Omental fat pad (tissue), 4 donors: ENCODE measurements at places on chromosomes 7 and 10. TPM values are rescaled to one million over a fixed set of nuclear protein-coding genes. Genes with fewer than 3 reads are reported as not detected.

The ARHGEF5 gene
- total RNA-seq, result 21.3 TPM

The OR6V1 gene
- total RNA-seq, result not detected

GRCh38 chr7:47297120-47297519 lies 284.8 kb downstream of the TNS3 start:
- no peak for DNase-seq

DNA sequence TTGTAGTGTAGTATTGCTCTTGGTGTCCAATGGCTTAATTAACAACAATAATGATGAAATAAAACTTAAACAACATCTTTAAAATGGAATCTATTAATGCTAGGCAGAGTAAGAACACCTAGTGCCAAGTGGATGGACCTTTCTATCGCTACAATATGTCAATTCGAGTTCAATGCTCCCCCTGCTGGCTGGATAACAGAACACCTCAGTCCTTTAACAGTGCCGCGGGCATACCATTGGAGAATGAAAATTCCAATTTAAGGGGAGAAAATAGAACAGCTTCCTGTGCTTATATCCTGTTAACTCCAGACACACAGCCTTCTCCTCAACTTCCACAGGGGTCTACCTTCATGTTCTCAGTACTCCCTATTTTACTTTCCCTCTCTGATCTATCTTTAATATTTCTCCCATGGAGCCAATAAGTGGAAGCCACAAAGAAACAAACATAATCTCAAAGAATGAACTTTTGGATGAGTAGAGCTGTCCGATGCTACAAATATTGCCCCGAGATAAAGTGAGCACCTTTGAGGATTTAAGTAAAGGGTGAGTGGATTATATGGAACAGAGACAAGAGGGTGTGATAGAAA lies 41.4 kb downstream of the COL1A2 start:
- peak; percentile 44 for DNase-seq
